ENCODE measurements at places on chromosomes 7 and 10.

DNA sequence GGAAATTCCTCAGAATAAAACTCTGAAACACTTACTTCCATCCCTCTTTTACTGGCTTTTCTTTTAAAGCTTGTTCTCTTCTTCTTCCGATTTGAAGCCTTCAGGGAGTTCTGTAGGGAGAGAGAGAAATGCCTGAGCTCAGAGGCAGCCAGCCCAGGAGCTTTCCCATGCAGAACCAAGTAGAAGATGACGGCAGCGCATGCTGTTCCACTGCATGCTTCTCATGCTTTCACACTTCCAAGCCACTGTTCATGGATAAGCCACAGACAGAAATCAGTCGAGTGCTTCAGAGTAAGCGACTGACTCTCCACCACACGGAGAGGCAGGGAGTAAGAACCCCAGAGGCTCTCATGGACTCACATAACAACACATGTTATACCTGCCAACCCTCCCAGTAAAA, 237.3 kb downstream of the DGKI start:
- no peak for DNase-seq

- no peak for DNase-seq
Measured at GRCh38 chr10:71344154-71344925, 25.3 kb downstream of the SLC29A3 start.

- DNase-seq, result peak; percentile 77
Measured at GRCh38 chr10:132447446-132448247, 50.6 kb downstream of the PWWP2B start.

- DNase-seq, result peak; percentile 52
Measured at GRCh38 chr10:132223156-132223590, 36.4 kb downstream of the DPYSL4 start.

DNA sequence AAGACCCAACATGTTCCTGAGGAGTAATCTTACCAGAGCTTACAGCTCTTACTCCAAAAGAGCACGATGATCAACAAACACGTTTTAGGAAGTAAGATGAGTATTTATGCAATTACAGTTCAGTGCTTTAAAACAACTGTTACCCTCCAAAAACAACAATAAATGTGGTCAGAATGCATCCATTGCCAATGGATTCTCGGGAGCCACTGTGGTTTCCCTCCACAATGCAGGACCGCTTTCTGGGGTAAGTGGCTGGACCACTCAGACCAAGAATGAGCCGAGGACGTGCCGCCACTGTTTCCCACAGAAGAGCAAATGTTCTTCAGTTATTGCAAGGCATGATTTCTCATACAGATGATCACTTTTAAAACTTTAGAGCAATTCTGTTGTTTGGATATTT, 232.3 kb upstream of the MKLN1 start:
- DNase-seq, result no peak

- no peak for DNase-seq
Measured at GRCh38 chr7:138247568-138248333, 171.5 kb downstream of the AKR1D1 start.

- no peak for DNase-seq
Measured at GRCh38 chr10:128078136-128078969, 47.9 kb downstream of the MKI67 start.

DNA sequence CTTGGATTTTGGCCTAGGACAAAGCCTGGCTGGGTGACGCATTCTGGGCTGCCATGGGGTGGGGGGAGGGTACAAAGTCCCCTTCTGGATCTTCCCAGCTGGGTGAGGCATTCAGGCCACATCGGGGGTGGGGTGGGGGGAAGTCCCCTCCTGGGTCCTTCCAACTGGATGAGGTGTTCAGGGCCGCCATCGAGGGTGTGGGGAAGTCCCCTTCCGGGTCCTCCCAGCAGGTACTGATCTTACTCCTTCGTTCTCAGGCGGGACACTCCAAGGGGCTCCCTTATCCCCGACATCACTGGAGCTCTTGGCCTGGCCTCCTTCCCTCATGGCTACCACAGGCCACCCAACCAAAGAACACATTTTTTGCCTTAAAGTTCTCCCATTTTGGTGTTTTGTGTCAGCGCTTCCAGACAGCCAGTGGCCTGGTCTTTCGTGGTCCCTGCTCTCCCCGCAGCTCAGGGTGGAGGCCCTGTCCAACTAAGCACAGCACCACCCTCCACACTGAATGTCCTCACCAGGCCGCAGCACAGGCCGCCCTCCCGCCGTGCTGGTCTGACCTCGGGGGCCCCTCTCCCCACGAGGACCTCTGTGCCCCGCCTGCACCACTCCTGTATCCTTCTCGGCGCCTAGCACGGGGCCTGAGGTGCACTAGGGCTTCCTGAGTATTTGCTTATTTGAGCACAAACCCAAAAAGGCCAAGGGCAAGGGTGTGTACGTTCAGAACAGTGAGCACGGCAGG, 38.5 kb downstream of the EN2 start:
- no peak for DNase-seq

GRCh38 chr10:52453501-52453900, 139.4 kb downstream of the DKK1 start:
- DNase-seq, result no peak

GRCh38 chr10:8402576-8402975, 348.1 kb downstream of the GATA3 start:
- DNase-seq, result peak; percentile 50

- no peak for DNase-seq
Measured at GRCh38 chr10:12455766-12456165, 106.4 kb downstream of the CAMK1D start.

GRCh38 chr7:1040790-1041189, 3.6 kb upstream of the GPR146 start:
- no peak for DNase-seq

DNA sequence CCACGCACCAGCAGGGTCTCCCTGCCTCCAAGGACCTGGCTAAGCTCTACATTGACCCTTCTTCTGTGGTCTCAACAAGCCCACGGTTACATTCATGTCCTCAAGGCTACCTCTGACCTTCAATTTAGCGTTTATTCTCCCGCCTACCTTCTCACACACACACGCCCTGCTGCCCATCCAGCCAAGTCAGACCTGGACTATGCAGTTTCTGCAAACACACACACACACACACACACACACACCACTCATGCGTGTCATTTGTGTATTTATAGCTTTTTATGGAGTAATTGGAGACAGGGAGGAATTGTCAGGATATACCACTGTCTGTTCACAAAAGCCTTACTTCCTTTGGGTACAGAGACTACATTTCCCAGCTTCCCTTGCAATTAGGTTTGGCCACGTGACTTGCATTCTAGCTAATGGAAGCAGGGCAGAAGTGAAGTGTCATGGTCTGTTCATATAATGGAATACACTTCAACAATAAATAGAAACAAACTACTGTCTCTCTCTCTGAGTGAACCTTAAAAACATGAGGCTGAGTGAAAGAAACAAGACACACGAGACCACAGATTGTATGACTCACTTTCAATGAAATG, 53.8 kb upstream of the CPXM2 start:
- DNase-seq, result no peak

DNA sequence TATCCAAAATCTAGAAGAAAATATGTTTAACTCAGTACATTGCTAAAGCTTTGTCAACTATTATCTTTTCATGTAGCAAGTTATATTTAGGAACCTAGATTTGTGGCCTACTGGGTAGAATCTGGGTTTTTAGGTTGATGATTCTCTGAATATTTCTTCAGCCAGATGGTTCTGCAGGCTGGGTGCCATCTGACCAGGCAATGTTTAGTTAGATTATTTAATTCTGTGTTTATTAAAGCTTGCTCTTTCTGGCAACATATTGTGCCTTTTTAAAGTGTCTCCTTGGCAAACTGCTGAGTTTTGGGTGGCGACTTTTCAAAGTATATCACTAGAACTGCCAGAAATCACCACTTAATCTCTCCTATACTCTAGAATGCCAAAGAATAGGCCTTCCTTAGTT, 114.1 kb downstream of the LHFPL3 start:
- no peak for DNase-seq

- DNase-seq, result no peak
Measured at GRCh38 chr10:66381045-66381444, 544.8 kb upstream of the LRRTM3 start.

- DNase-seq, result no peak
Measured at GRCh38 chr7:117896339-117896738, 23.1 kb upstream of the CTTNBP2 start.

GRCh38 chr10:70664702-70665195, 7.6 kb upstream of the ADAMTS14 start:
- DNase-seq, result no peak

- no peak for DNase-seq
Measured at GRCh38 chr10:122301811-122302115, 30.7 kb downstream of the BTBD16 start.

DNA sequence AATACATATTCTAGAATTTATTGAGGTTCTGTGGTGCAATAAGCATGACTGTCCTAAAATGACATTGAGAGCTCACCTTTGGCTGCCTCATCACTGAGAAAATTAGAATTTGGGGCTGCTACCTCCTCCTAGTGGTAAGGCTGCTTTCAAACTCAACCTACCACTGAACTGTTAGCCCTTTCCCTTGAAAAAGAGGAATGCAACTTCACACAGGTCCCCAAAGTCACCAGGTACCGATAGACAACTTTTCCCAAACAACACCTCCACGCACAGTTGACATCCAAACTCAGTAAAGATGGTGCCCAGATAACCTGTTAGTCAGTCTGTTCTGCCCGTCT, 75.9 kb upstream of the SCIN start:
- DNase-seq, result no peak

DNA sequence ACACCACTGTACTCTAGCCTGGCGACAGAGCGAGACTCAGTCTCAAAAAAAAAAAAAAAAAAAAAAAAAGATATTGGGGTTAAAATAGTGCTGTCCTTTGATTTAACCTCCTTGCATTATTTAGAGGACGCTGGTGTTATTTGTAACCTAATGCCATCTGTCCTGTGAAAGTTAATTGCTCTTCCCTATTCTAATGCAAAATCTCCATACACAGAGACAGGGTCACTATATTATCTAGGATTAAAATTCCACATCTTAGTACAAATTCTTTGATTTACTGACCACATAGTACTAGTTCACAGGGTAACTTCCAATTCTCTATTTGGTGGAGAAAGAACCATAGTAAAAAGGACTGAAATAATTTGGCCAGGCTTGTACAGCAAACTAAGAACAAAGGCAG, 184.2 kb upstream of the STEAP4 start:
- no peak for DNase-seq

DNA sequence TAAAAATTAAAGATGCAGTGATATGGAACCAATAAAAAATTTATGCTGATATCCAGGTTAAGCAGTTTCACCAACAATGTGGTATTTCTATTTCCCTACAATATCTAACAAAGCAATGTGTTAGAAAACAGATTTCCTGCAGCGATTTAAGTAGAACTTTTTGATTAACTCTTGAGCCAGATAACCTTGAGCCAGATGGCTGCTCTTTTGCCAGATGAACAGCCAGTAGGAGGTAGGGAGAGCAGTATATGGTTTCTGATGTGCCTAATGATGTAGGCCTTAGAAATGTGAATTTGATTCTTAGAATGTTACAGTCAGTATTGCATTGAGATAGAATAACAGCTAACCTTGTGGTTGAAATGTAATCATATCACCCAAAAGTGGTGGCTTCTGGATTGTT, 31.1 kb downstream of the STAMBPL1 start:
- DNase-seq, result no peak

GRCh38 chr10:99470327-99470726, 39.9 kb upstream of the GOT1 start:
- no peak for DNase-seq

GRCh38 chr7:133053321-133053891, 28.5 kb downstream of the CHCHD3 start:
- no peak for DNase-seq

DNA sequence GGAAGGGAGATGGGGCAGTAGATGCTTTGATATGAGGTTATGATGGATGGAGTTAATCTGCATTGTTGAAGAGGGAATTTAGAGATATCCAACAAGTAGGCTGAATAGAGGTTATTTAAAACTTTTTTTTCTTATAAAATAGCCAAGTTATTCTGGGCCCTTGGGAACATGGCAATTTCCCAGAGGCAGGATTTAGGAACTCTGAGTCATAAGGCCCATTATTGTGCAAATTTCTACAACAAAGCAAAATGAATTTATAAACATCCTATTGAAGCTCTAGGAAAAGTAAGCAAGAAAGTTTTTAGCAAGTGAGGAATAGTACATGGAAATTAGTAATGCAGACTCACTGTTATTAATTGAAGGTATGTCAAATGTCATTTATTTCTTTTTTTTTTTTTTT, 160.9 kb upstream of the NPY start:
- DNase-seq, result no peak

- no peak for DNase-seq
Measured at GRCh38 chr10:11504566-11505285, 106.7 kb downstream of the USP6NL start.

DNA sequence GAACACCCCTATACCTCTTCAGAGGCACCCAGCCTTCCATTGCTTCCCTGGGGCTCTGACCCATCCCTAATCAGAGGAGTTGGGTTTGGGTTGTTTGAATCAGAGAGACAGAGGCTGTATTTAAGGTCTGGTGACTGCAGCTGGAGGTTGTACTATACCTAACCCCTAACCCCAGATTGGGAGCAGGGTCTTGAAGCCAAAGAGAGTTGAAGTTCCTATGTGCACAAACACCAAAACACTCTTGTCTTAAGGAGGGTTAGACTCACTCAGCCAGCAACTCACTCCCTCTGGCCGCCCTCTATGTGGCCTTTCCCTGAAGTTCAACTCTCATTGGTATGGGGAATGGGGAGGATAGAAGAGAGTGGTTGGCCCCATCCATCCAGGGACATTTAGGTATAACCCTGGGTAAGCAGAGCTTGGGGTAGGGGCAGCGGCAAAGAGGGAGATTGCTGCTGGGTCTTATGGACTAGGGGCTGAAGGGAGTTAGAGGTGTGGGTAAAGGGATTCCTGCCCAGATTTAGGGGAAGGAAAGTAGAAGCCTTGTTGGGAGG, 80.0 kb downstream of the PAX2 start:
- no peak for DNase-seq

- no peak for DNase-seq
Measured at GRCh38 chr10:132554991-132555647, 17.5 kb downstream of the INPP5A start.

- DNase-seq, result no peak
Measured at GRCh38 chr10:101121654-101122031, 9.5 kb upstream of the TLX1 start.

DNA sequence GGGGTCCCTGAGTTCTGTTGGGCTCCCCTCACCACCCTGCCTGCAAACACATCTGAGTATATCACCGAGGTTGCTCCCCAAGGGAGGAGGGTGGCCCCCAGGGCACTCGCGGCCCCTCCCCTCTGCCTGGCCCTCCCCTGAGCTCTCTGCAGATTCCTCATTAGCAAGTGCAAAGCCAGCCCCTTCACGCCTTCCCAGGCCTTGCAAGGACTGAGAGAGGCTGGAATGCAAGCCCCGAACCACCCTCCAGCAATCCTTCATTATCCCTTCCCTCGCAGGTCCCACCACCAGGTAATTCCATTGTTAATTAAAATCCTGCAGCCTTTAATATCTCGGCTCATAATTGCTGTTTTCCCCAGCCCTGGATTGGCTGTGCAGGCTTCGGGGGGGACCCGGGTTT, 35.3 kb upstream of the MYL10 start:
- no peak for DNase-seq

GRCh38 chr7:25855854-25856782, 295.9 kb upstream of the NFE2L3 start:
- DNase-seq, result no peak

DNA sequence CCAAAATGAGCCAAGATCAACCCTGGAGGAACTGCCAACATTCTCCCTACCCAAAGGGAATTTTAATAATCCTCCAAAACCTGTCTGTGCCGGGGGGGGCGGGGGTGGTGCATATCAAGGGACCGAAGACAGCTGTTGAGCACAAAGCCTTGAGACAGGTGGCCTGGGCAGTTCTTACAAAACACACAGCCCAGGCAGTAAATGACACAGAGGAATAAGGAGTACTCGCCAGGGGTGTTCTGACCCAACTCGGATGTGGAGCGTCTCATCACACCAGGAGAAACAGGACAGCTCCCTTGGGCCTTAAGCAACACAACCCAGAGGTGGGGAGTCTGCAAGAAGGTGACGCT, 35.6 kb downstream of the PLAC9 start:
- DNase-seq, result no peak
